DMS 273 treated with DMSO at 0.1 percent for 48 hours (cell line): ENCODE measurements at places on chromosomes 12 and 14.

GRCh38 chr12:108457006-108457733 lies 57.9 kb upstream of the FICD start:
- DNase-seq = peak; percentile 10

DNA sequence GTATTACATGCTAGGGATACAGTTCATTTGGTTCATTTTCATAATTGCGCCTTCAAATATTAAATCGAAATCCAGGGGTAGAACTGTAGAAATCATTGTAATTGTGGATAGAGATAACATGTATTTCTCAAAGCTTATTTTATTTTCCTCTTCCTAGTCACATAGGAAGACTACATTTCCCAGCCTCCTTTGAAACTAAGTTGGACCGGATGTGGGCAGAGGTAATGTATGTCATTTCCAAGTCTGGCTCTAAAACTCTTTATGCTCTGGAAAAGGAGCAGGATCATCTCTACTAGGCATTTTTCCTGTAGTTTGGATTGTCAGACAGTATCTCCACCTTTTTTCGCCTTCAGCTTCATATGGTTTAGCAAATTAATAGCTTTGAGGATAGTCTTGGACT lies 70.1 kb upstream of the CRY1 start:
- DNase-seq = no peak

DNA sequence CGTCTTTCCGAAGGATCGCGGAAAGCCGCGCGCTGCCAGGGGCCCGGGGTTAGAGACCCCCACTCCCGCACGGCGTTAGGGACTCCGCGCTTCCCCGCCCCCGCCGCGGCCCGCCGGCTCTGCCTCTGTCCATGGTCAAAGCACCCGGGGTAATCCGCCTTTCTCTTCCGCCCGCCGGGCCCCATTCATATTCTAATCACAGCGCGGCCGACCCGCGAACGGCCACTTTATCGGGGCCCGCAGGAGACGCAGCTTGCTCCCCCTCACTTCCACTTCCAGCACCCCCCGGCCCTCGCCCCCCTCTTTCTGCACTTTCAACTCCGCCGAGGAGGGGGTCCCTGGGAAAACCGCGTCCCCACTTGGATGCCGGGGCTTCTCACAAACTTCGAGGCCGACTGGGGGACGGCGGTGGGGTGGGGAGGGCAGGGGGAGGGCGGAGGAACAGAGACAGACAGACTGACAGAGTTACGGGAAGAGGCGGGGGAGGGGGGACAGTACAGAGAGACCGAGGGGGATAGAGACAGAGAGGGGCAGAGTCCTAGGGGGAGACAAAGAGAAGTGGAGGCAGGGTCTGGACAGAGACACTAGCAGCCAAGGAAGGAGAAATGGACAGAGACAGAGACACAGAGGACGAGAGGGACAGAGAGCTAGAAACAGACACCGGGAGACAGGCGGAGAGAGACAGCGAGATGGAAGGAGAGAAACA lies 1.1 kb upstream of the RFX4 start:
- DNase-seq = no peak

GRCh38 chr14:104632781-104633180 lies 28.2 kb upstream of the TMEM179 start:
- no peak for DNase-seq

GRCh38 chr14:69039288-69039628 lies 60.2 kb upstream of the ACTN1 start:
- DNase-seq = no peak

DNA sequence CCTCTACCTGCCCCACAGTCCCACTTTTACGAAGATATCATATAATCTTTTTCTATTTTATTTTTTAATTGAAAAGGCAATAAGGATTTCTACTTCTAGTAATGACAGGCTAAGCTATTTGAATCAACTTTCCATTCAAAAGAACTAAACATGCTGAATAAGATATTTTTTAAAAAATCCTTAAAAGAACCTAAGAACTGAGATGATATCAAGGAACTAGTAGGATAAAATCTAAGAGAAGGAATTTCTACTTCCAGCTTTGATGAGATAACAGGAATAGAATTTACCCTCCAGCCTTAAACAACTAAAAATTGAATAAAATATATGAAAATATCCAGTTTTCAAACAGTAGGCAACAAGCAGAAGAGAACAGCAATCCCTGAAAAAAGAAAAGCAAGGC lies 69.0 kb downstream of the TMEM116 start:
- DNase-seq = no peak

GRCh38 chr14:89470401-89470800 lies 53.4 kb upstream of the FOXN3 start:
- DNase-seq = no peak

DNA sequence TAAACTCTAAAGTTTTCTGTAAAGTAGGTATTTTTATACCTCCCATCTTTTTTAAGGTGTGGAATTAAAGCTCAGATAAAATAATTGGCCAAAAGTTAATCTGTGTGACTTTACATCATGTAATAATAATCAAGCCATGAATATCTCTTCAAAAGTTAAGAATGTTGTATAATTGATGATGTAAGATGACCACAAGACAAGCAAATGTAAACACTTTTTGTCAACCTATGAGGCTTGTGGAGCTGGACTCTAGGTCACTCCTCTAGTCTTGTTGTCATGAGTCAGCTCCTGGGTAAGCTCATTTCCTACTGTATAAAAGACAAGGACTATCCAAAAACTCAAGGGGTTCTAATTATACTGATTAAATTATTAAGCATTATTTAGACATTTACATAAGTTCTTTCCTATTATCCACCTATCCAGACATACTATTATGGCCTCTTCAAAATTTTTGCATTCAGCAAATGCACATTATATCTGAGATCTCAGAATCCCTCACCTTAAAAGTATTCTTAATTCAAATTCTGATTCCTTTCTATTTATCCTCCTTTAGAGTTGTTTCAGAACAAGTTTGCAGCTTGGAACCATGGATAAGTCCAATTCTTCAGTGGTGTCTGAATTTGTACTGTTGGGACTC lies at the start of gene OR4K5:
Gene OR4K5, plus strand, starts transcription at position 587 of the 637 bp plus-strand sequence. Its CDS starts 0 bp downstream, at position 587.
- no peak for DNase-seq

- DNase-seq = no peak
These were observed 34.0 kb upstream of the C2CD5 start for GRCh38 chr12:22578328-22578727.

DNA sequence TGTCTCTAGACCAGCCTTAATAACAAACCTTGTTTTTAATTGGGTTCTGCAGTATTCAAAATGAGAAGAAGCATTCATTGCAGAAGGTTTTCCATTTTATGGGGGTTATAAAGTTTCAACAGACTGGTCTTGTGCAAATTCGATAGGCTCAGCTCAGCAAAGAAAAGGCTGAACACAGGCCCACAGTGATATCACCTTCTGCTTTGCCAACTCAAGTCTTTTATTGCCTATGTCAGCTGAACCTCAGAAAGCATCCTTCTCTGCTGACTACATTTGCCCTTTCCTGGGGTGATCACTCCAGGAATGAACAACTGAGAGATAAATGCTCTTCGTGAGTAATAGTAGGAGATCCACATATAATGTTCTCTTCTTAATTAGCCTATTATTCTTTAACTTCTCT lies 134.5 kb upstream of the CCDC175 start:
- DNase-seq = no peak

DNA sequence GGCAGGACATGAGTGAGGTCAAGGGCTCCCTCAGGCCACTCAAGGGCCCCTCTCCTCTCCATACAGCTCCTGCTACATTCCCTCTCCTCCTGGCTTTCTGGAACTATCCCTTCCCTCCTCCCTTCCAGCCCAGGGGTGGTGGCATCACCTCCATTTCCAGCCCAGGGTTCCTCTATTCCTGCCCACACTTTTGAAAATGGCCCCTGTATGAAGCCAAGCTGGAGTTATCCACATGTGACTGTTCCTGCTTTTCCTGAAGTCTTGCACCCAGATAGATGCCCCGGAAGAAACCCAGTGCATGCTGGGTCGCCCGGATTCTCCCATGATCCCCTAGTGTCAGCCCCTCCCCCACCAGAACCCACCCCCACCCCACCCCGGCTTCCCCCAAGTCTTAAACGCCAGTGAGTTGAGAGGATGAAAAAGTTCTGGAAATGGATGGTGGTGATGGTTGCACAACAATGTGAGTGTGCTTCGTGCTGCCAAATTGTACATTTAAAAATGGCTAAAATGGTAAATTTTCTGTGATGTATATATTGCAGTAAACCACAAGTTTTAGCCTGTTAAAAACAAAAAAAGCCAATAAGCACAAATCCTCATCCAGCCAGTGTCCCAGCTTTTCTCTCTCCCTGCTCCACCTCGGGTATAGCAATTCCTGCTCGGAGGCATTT lies 136.9 kb downstream of the SCARB1 start:
- DNase-seq = no peak

DNA sequence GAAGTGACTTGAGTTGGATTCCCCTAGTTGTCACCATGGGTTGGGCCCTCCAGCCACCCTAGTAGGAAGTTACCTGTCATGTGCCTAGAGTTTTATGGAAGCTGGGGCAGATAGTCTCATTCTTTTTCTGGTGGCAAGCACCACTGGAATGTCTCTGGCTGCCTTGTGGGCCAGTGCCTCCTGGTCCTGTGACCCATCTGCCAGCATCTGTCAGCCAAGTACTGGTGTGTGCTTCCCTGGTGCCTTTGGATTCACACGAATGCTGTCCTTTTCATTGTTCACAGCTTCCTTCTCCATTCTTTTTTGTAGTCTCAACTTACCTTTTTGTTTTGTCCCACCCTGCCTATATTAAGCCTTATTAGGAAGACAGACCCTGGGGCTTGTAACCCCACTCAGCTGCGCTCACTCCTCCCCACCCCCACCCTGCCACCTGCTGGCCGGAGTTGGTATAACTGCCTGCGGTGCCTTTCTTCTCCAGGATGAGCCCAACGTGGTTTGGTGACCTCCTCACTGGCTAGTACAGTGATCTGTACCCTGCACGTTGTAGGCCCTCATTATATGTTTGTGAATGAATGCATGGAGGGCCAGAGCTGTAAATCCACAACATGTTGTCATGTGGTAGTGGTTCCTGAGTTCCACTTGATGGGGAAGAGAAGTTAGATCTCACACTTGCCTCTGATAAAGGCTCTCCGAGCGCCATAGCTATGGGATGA lies 125.7 kb downstream of the TSPAN9 start:
- peak; percentile 22 for DNase-seq

DNA sequence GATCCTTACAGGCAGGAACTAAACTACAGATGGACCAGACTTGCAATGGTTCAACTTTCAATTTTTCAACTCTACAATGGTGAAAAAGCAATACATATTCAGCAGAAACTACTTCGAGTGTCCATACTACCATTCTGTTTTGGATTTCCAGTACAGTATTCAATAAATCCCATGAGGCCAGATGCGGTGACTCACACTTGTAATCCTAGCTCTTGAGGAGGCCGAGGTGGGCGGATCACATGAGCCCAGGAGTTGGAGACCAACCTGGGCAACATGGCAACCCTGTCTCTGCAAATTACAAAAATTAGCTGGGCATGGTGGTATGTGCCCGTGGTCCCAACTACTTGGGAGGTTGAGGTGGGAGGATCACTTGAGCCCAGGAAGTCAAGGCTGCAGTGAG lies 336.1 kb downstream of the MED13L start:
- DNase-seq = peak; percentile 2

DNA sequence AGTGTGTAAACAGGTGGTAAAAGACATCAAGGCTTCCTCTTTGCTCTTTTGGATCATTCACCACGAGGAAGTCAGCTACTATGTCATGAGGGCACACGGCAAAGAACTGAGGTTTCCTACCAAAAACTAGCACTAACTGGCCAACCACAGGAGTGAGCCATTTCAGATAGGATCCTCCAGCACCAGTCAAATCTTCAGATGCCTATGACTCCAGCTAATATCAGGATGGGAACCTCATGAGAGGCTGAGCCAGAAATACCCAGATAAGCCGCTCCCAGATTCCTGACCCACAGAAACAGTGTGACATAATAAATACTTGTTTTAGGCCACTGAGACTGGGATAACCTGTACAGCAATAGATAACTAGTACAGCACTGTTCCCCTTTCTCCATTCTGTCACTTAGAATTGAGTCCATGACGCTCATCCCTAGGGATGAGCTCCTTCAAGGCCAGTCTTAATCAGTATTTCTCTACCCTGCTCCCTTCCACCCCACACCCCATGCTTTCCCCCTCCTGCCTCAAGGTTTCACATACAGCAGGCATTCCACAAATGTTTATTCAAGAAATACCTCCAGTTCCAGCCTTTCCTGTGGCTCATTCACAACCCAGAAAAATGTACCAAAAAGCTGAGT lies 68.4 kb downstream of the PPM1H start:
- no peak for DNase-seq

GRCh38 chr12:75917083-75917482 lies 114.5 kb downstream of the PHLDA1 start:
- DNase-seq = no peak

DNA sequence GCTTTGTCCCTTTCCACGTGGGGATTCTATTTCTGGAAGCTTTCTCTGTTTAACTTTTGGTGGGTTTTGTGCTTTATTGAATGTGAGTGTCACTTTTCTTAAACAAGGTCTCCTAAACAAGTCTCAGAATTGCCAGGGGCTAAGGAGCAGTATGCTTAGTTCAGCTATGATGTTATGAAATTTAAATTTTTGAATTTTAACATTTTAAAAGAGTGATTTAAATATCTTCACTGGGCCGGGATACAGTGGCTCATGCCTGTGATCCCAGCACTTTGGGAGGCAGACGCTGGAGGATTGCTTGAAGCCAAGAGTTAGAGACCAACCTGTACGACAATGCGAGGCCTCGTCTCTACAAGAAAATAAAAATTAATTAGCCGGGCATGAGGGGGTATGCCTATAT lies 276.2 kb downstream of the ERC1 start:
- no peak for DNase-seq

DNA sequence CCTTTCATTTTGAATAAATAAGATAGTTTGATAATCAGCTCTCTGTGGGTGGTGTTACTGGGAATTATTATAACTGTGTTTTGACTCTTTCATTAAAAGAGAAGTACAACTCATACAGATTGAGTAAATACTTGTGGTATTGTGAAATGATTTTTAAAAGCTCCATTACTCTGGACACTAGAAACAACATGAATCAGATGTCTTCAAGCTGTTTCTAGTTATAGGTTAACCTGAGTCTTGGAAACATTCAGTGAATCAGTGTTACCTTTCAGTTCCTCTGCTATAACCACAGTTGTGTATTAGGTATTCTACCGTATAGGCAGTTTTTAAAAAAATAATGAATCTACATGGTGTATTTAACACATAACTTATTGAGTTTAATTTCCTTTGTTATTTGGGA lies 128.4 kb upstream of the SSTR1 start:
- no peak for DNase-seq
